HFFc6 (cell line): ENCODE measurements at places on chromosomes 4 and X. TPM values are rescaled to one million over a fixed set of nuclear protein-coding genes. Genes with fewer than 3 reads are reported as not detected.

Gene OCIAD2
- total RNA-seq: 2.1 to 3.1 TPM (median 2.6 TPM) in 3 replicates

Gene PRRG1
- 11.7 and 12.1 TPM in 2 replicates for total RNA-seq

Gene ZNF141
- total RNA-seq: 0.37 to 3.1 TPM (median 2.8 TPM) in 3 replicates

Gene SOWAHB
- 0.12 TPM in 2 of 3 replicates, not detected in the other for total RNA-seq

Gene PRSS12
- total RNA-seq: 56.3 to 78.7 TPM (median 70.4 TPM) in 3 replicates

GRCh38 chr4:65668201-65669089, 1.8 kb downstream of the EPHA5 start:
- DNase-seq: no peak

DNA sequence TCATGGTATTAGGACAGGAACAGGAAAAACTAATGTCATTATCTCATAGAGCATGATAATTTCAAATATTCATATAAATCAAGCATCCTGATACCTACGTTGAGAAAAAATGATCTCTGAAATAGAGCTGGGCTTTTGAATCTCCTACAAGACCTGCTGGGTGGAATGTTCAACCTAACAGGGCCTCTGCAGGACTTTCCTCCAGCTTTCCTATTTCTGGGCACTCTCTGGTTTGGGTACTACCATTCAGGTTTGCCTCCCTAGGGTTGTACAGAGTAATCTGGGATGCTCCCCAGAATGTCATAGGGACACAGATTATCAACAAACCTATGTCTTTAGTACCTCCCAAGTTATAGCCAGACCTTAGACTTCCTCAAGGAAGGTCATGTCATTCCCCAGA, 108.9 kb downstream of the CDS1 start:
- no peak for DNase-seq

GRCh38 chrX:45524805-45525204, 324.1 kb upstream of the DIPK2B start:
- no peak for DNase-seq
